ENCODE measurements at places on chromosomes 1 and 21.

DNA sequence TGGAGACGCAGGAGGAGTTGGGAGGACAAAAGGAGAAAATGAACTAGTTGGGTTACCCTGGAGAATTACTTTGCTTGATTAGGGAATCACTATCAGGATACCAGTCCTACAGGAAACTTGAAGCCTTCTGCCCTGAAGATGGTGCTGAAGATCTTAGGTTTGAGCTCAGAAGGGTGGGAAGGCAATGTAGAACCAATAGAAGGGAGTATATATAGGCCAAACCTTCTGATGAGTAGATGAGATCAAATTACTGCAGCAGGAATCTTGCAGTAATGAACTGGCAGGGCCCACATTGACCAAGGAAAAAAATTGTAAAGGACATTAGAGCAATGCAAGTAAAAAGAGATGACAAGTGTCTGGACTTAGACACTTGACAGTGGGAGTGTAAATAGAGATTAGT, 116.3 kb upstream of the CACYBP start:
- no peak for DNase-seq

GRCh38 chr1:179707406-179707805, 35.7 kb upstream of the FAM163A start:
- no peak for DNase-seq

GRCh38 chr1:203571661-203572060, 55.0 kb upstream of the ATP2B4 start:
- DNase-seq = no peak

DNA sequence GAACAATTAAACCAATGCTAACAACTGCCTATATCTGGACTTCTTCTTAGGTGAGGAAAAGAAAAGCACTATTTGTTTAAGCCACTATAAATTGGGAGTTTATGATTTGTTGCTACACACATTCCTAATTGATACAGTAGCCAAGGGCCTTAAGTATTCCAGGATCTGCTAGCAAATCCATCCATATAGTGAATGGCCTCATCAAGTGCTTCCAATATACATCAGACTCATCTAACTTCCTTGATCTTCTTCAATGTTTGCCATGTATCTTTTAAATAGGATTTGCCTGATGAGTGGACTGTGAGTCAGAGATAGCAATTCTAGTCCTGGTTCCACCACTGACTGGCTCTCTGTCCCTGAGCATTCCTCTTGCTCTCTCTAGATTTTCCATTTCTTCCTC, 430.2 kb downstream of the OMA1 start:
- no peak for DNase-seq

DNA sequence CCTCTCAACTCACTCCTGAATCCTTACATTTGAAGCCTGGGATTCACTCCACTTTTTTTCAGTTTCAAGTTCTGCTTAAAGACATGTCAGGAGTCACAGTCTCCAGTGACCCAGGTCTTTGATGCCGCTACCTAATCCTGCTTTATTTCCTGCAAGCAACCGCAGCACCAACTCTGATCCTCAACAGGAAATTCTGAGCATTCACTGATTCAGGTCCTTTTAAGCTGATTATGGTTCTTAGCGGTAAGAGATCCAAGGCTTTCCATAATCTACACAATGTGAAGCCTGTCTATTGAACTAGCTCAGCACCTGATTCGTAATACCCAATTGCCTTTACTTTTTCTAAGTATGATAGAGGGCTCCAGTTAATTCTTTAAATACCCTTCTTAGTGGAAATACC, 43.7 kb upstream of the PIGC start:
- peak; percentile 1 for DNase-seq

- DNase-seq = no peak
Measured at GRCh38 chr1:22975694-22976093, 3.0 kb upstream of the LACTBL1 start.

GRCh38 chr1:37234941-37235418, 200.7 kb upstream of the GRIK3 start:
- no peak for DNase-seq

- DNase-seq = no peak
Measured at GRCh38 chr1:236518322-236518721, 5.5 kb upstream of the LGALS8 start.

DNA sequence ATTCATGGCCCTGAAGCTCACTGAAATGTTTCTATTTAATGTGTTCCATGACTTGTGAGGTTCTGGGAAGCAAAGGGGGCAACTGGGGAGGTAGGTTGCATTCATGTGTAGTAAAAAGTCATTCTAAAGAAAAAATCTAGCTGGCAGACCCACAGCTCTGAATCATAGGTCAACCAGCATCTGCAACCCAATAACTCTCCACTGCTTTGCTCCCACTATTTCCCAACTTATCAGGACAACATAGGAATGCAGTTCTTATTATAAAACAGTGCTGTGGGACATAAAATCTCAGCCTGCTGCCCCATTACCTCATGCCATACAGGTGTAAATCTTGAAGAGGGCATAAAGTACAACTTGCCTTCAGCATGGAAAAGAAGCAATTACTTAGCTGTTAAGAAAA, 576.1 kb upstream of the PTBP2 start:
- no peak for DNase-seq

DNA sequence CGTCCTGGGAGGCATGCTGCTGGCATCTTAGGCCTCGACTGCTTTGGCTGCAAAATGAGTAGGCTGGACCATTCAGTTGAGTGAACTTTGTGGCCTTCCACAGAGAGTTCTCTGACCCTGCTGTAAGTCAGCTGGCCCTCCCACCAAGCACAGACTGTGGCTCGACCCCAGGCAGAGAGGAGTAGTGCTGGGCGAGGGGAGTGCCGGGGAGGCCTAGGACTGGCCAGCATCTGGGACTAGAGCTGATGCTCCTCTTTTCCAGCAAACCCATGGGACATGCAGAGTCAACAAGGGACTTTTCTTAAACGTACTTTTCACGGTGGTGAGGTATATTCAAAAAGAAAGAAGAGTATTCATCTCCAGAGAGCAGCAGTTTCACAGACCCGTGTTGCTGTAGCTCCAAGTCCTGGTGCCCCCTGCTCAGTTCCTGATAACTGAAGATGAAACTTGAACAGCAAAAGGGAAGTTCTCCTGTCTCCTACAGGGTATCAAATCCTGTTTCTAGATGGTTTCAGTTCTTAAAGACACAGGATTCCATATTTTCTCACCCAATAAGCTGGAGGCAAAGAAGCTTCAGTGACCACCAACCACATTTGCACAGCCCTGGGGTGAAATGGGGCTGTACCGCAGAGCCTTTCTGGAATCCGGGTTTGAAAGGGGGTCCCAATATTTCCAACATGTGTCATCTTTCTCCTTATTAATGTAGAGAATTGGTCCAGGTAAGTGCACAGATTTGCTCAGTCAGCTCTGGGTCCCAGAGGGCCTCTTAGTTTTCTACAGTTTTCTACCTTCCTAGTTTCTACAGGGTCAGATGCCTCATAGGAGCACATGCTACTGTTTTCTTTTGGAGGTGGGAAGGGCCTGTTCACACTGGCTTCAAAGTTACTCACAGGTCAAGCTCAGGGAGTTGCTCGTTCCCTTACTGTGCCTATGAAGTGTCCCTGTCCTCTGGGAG, 20.9 kb downstream of the BATF3 start:
- DNase-seq = no peak

DNA sequence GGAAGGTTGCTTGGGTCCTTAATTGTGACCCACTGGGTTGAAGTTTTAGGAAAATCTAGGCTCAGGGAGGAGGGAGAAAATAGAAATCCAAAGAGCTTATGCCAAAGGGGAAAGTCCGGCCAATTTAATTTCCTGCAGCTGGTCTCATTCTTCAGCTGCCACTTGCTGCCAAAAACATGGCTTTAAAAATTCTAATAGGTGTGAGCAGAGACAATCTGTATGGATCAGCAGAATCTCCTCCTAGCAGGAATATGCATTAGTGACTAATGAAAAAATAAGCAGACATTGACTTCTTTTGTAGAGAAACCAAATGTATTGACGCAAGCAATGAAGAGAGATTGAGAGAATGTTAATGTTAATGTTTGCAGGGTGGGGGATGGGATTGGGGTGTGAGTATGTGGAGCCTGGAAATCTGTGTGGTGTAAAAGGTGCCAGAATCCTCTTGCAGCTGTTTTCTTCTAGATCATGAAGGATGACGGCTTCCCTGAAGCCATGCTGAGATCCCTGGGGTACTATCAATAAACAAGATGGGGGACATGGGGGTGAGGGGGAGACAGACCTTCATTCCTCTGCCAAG, 35.3 kb downstream of the VWA5B1 start:
- no peak for DNase-seq

DNA sequence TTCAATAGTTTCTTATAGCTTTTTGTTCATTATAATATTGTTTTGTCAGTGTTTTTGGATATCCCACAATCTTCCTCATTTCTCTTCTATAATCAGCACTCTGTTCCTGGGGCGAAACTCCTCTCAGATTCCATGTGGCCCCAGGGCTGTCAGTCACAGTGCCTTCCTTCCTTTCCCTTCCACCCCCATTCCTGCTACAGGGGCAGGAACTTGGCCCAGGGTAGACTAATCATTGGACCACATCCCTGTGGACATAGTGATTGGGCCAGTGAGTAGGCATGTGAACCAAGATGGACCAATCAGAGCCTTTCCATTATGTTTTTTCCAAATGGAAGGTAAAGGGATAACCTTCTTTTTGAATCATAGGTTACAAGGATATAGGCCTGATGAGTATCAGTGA, 78.3 kb downstream of the PGM1 start:
- no peak for DNase-seq

- no peak for DNase-seq
Measured at GRCh38 chr1:10379101-10379620, 19.7 kb upstream of the PGD start.

GRCh38 chr21:38759413-38759812, 46.3 kb upstream of the ETS2 start:
- no peak for DNase-seq

DNA sequence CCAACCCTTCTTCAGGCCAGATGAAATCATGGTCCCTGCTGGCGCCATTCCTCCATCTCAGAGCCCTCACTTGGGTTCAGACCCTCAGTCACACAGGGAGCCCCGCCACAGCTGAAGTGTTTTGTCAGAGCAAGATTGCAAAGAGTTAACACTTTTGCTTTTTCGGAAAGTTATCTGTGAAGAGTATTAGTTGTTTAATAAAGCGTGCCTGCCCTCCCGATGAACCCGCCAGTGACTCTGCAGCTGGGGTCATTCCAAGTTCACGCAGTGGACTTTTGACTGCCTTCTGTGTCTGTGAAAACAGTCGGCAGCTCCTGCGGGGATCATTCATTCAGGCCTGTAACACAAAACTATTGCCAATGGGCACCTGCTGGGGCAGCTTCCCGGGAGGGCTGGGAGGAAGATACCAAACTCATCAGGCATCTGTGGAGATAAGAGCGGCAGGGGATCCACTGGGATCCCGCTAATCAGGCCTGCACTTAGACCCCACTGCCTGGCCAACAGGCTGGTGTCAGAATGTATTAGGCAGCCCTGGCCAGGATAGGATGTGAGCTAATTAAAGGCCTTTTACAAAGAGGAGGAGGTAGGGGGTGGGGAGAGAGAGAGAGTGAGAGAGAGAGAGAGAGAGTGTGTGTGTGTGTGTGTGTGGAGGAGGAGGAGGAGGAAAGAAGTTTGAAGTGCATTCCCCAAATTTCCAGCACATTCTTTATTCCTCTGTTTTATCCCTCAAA, 184.5 kb downstream of the DHRS3 start:
- no peak for DNase-seq

GRCh38 chr1:201748335-201748734, 80.6 kb upstream of the IPO9 start:
- no peak for DNase-seq

DNA sequence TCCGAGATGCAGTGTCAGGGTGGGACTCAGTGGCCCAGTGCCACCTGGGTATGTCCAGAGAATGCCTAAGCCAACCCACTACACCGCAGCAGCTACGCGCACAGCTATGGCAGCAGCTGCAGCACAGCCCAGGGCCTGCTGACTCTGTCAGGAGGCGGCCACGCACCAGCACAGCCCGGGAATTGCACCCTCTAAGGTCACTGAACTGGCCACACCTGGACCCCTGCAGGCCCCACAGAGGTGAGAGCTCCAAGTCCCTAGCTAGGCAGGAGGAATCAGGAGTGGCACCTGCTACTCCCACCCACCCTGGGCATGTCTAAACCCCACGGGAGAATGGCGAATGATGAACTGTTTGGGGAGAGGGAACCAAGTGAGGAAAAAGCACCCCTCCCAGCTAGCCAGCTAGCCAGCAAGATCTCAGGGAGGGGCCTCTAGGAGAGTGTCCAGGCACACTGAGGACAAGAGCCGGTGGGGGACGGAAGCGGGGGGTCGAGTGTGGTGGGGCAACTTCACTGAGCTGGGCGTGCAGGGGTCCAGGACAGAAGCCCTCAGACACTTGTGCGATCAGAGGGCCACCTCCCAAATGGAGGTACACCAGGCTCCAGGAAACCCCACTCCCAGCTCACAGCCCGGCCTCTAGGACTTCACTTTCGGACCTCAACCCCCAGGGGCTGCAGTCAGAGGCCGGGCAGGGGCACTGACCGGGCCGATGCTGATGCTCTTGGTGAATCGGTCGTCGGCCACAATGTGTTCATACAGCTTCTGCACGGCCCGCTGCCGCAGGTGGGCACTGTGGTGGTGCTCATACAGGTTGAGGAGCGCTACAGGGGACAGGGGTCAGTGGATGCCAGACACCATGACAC, 13.9 kb downstream of the LSS start:
- no peak for DNase-seq

GRCh38 chr1:40532062-40532389, 589 bp downstream of the ZNF684 start:
- no peak for DNase-seq

- no peak for DNase-seq
Measured at GRCh38 chr1:168161459-168161858, 17.3 kb upstream of the TIPRL start.

DNA sequence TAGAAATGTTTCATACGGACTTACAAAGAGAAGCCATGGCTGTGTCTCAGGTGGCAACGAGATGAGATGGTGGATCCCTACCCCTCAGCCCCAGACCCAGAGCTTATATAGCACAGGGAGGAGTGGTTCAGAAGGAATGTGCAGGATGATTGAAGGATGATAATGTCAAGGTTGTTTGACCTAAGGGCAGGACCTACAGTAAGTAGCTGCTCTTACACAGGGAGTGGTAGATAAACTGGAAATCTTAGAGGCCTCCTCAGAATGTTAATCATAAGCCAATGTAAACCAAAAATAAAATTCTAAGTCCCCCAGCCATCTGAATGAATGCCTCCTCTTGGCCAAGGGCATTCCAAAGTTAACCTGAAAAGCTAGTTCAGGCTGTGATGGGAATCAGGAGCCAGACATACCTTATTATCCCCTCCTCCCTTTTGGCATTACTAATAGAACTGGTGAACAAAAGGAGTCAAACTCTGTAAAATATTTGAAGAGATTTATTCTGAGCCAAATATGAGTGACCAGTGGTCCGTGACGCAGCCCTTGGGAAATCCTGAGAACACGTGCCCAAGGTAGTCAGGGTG, 45.8 kb upstream of the PDE9A start:
- no peak for DNase-seq
